ENCODE measurements at places on chromosomes 12 and 14. TPM values are rescaled to one million over a fixed set of nuclear protein-coding genes. Genes with fewer than 3 reads are reported as not detected.

- no peak for DNase-seq
Observed at GRCh38 chr12:93766796-93767523, 89.8 kb downstream of the CRADD start.

GRCh38 chr14:94584591-94585280 lies 3.5 kb downstream of the SERPINA5 start:
- DNase-seq = no peak

DNA sequence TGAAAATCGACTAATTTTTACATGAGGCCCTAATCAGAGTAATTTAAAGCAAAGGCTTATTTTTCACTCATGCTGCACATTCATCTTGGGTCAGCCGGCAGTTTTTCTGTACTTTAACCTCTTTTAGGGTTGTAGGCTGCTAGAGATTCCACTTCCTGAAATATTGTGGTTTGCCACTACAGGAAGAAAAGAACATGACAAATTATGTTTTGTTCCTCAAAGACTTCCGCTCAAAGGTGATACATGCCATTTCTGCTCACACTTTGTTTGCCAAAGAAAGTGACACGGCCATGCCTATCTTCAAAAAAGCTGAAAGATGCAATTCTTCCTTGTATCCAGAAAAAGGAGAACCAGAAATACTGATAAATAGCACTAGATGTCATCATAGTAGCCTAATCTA lies 183.4 kb upstream of the PPFIA2 start:
- DNase-seq = no peak

DNA sequence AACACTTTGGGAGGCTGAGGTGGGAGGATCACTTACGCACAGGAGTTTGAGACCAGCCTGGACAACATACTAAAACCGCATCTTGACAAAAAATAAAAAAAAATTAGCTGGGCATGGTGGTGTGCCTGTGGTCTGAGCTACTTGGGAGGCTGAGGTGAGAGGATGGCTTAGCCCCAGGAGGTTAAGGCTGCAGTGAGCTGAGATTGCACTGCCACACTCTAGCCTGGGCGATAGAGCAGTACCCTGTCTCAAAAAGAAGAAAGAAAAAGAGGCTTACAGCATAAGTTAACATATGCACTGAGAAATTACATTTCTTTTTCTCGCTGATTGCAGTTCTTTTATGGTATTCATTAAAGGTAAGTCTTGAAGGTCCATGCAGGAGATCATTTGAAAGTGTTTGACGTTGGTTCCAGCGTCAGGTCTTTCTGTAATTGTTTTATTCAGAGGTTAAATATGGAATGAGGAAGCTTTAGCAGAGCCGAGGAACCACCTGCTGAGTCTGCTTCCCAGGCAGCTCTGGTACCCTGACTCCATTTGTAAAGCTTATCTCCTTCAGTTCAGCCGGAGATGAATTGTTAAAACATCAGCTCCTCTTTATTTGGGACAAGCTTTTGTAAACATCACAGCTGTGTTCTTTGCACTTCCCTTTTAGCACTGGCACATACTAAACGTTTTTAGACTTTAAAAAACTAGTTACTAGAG lies 18.5 kb downstream of the SFSWAP start:
- no peak for DNase-seq

GRCh38 chr14:104321802-104322130 lies 183.4 kb downstream of the KIF26A start:
- no peak for DNase-seq

- no peak for DNase-seq
Observed at GRCh38 chr14:34063470-34064164, 112.7 kb upstream of the EGLN3 start.

GRCh38 chr14:33796356-33796755 lies 154.5 kb downstream of the EGLN3 start:
- no peak for DNase-seq

DNA sequence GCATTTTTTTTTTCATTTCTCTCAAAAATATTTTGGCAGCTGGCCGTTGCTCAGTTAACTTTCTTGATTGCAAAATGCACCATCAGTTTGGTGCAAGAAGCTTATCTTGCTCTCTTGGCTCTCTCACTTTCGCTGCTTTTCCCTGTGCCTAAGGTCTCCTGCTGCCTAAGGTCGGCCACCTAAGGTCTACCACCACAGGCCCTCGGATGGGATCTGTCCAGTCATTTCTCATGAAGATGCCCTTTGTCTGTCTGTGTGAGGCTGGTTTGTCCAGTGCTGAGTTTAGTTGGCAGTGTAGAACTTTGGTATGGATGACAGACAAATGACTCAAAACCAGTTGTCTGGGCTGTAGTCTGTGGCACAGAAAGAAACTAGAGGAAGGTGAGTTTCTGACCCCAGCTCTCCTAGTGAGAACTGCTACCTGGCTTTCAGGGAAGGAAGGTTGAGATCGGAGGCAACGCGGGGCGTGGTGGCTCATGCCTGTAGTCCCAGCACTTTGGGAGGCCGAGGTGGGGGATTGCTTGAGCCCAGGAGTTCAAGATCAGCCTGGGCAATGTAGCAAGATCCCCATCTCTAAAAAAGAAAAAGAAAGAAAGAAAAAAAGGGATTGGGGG lies 2.6 kb downstream of the MLXIP start:
- no peak for DNase-seq

- DNase-seq = no peak
Observed at GRCh38 chr12:7076493-7076892, 15.8 kb downstream of the C1R start.

DNA sequence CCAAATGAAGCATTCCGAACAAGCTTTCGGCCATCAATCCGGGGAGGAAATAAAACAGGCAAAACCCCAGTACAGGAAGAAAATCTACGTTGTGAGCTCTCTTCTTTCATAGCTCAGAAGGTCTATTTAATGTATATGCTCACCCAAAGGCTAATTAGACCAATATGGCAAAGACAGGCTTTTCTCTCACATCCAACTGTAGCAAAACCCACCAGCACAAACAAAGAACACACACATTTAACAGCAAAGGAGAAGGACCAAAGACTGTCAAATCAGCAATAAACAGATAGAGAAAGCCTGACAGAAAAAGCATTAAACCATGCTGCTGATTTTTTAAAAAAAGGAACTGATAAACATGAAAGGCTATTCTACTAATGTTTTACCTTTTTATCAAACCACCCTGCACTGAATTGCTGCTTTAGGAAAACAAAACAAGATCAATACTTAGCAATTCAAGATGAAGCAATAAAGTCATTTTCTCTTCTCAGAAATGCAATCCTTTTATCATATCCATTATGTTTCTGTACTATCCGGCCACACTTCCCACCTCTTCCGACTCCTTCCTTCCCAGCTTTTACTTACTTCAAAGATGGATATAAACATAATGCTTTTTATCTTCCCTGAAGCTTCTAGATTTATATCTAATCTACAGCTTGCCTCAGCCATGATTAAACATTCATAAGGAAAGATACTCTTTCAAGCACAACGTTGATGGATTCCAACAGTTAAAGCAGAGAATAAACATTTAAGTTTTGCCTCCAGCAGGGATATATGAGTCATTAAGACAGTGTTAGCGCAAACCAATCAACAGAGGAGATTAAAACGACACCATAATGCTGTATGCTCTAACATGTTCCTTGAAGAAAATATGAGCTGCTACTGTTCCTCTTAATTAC lies 74.6 kb upstream of the BBS10 start:
- no peak for DNase-seq

CD4 gene
- 29.3 TPM for polyA plus RNA-seq

SIX4 gene
- polyA plus RNA-seq = 5.3 TPM

PPHLN1 gene
- polyA plus RNA-seq = 68.2 TPM

Data from left renal cortex interstitium (tissue), 4 donors.